ENCODE measurements at places on chromosomes 3 and 15.

DNA sequence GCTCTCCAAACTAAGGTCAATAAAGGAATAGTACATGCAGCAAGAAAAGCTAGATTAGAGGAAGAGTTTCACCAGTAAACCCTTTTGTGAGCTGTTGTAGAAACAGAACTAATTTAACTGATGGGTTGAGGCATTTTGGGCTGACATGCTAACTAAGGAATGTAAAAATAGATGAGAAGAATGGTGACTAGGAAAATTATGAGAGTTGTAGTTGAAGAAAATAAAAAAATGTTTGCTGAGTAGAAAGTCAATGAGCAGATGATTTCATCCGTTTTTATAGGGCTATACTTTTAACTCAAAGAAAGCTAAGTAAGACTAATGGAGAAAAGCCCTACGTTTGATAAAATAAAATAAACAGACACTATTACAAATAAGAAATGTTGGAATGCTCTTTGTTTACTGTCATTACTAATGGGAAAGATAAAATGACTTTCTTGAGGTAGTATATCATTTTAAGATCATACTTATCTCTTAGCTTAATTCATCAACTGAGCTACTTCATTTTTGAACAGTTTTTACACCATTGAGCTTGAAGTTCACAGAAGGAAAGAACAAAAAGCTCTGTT is 209.4 kb upstream of the DPH6 start:
- DNase-seq = no peak

GRCh38 chr3:35908366-35909232 is 269.3 kb downstream of the ARPP21 start:
- peak; percentile 73 for DNase-seq

DNA sequence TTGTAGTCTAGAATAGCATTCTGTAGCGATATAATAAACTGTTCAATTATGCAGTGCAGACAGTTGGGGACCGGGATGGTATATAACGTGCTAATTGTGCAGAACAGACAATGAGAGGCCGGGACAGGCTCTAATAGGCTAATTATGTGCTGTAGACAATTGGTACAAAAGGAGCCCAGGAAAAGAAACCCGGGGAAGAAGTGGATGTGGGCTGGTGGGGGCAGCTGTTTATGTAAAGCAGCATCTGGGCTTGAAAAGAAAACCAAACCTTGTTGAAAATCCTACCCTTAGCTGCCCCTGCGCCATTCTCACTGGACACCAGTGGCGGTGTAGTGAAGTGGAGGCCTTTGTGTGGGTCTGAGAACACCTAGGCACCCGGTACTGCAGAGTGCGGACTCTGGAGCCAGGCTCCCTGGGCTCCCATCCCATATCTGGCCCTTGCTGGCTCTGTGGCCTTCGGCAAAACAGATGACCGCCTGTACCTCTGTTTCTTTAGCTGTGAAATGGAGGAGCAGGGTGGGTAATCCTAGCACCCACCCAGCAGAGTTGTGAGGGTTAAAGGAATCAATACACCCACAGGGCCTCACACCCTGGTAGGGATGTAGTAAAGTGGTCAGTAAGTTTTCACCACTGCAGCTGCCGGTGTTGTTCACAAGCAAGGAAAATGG is 51.5 kb downstream of the CMTM6 start:
- DNase-seq = no peak

- DNase-seq = no peak
Observed at GRCh38 chr15:42157981-42158765, 1.7 kb upstream of the PLA2G4F start.

DNA sequence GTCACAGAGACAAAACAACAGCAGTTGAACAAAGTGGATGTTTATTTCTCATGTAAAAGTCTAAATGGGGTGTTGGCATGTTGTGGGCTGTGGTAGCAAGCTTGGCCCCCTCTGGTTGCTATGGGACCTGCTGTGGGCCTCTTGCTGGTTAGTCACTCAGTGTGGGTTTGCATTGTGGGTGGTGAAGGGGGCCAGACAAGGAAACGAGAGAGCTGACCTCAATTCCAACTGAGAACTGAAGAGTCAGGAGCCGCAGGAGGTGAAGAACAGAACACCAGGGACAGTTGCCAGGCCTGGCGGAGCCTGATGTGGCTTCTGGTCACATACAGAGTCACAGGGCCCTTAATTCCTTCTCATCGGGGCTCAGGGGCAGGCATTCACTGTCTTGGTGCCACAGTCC is 1.9 kb upstream of the ADPGK start:
- DNase-seq = peak; percentile 64

GRCh38 chr3:67685499-67685898 is 31.1 kb upstream of the SUCLG2 start:
- DNase-seq = no peak

DNA sequence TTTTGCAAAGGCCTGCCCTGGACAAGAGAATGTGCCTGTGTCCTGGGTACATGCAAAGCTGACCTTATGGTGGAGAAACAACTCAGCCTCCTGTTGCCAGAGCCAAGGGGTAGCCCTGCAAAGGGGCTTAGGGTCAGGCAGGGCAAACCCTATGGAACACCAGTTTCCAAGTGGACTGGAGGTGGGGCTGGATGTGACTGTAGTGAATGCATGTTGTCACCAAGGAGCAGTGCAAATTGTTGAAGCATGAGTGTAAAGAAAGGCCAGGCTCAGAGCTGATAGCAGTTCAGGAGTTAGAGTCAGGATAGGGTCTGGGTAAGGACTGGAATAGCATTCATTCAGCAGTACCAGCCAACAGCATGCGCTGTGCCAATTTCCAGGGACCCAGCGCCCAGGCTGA is 82.9 kb upstream of the PXYLP1 start:
- DNase-seq = no peak

GRCh38 chr3:188553569-188553968 is 399.6 kb downstream of the LPP start:
- no peak for DNase-seq

- DNase-seq = peak; percentile 26
Observed at GRCh38 chr3:124653797-124654469, 76.3 kb upstream of the UMPS start.

DNA sequence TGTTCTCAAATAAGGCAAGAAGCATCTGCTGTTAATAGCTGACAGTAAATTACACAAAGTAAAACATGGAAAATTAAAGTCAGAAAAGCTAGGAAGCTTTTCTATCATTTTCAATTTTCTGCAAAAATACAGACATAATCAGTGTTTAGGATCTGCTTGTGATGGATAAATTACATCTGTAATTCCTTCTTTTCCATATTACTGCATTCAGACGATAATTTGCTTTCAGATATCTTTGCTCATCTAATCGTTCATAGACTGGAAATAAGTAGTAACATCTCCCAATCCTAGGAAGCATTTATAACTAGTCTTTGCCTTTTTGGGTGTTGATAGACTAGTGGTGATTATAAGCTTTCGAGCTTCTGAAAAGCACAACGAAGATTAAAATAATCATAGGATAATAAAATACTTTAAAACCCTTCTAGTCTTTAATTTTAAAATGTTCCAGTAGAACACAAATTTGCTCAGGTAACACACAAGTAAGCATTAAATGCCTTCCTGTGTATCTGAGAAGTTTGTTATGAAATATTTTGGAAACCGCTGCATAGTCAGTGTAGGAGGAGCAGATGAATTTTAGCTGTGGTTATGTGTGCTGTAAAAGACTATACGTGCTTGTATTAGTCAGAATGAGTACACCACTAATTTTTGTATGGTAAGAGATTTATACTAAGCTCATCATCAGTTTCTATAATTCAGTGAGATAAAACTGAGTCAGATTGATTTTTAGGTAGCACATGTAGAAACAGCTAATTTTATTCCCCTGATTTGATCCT is 41.0 kb downstream of the MBNL1 start:
- no peak for DNase-seq

GRCh38 chr3:22947851-22948250 is 255.3 kb upstream of the UBE2E2 start:
- DNase-seq = no peak

- peak; percentile 36 for DNase-seq
Observed at GRCh38 chr15:64634027-64634426, 141.4 kb downstream of the RBPMS2 start.

DNA sequence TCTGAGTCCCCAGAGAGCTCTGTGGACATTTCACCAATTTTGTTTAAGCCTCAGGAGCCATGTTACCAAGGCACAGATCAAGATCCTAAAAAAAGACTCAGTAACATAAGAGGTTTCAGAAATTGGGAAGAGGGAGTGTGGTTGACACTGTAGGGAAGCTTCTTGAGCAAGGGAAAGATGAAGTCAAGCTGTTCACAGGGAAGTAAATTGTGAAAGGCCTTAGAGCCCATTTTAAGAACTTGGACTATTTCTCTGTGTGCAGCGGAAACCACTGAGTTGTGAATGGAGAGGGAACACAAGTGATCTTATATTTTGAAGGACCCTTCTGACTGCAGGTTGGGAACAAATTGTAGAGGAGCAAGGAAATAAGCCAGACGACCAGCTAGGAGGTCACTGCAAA is 18.7 kb downstream of the BCL2A1 start:
- no peak for DNase-seq

DNA sequence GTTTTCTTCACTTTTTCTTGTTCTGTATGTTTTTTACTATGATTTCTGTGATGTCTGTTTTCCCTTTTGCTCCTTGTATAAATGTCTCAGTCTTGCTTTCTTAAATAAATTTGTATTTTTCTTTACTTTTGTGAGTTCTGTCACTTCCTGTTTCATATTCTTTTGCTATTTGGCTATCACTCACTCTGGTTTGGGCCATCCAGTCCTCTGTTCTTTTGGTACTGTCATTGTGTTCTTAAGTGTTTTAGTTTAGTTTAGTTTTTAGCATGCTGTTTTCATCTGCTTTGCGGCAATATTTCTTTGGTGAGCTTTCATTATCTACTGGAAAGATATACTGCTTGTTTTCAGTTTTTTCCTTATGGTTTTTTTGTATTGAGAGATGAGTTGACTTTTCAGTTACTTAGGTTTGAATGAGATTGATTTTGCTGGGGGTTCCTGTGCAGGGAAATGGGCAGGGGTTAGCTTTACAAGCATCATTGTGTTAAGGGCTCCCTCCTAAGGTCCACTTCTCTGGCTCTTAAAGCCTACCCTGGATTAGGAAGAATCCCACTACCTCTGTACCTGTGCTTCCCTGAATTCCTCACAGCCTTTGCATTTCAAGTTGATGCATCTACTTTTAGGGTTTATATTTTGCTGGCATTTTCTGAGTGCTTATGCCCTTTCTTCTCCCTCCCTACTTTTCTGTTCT is 35.1 kb downstream of the PDCD6IP start:
- DNase-seq = no peak

DNA sequence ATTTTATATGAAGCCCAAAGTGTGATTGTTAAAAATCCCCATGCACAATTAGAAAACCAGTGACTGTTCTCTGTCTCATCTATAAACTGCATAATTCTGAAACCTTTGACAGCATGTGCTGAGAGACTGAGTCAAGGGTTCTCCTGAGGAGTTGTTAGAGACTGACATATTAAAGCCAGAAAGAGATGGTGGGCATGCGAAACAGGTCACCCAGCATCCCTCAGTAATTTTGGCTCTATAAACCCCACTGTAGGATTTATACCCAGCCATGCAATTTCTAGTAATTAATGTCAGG is 3.6 kb downstream of the VGLL3 start:
- DNase-seq = no peak

- no peak for DNase-seq
Observed at GRCh38 chr15:62128916-62129315, 36.2 kb downstream of the C2CD4B start.

- no peak for DNase-seq
Observed at GRCh38 chr3:51734572-51734907, 27.7 kb downstream of the GRM2 start.

DNA sequence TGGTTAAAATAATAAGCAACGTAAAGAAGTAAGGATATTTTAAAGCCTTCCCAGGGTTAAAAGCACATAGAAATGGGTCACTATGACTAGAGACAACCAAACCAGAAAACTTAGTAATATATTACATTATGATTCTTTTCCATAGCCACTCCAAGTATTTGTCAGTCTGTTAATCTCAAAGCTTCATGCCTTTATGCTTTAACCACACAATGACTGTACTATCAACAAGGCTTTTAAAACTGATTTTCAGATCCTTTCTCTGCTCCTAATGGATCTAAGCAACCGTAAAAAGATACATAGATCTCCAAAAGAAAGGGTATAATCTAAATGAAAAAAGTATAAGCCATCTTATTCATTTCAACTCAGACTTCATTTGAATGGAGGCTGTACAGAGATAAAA is 14.4 kb downstream of the SECISBP2L start:
- DNase-seq = no peak

GRCh38 chr3:187802928-187803259 is 57.6 kb upstream of the BCL6 start:
- DNase-seq = no peak

GRCh38 chr3:169573148-169573547 is 90.4 kb downstream of the MECOM start:
- no peak for DNase-seq

GRCh38 chr3:148379763-148380382 is 317.8 kb upstream of the AGTR1 start:
- DNase-seq = no peak

DNA sequence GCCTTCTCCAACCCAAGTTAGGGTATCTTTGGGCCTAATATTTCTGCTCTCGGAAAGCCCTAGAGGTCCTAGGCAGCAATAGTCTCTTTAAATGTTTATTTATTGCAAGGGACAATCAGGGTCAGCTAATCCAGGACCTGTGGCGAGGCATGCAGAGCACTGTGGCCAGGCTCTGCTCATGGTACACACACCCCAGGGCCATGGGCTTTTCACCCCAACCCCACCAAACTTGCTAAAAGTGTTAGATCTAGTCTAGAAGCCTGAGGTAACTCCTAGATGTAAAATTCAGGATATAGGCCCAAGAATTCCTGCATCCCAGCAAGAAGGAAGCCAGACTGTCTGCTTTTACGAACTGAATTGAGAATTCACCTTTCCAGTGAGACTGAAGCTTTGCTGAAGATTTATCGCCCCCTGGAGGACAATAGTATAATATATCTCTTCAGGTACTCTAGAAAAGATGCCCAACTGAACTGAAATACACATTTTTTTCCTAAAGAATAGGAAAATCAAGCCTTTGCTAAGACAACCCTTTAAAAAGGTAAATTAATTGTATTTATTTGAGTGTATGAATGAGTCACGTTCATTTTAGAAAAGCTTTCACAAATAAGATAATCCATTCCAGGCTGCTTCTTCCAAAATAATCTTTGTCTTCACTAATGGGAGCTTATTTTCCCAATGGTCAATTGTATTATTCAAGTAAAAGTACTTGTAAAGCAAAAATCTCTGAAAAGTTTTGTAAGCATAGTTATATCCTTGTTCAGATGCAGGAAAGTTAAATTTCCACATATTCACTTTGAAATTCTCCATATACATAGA is 89.8 kb downstream of the LRRC3B start:
- no peak for DNase-seq

GRCh38 chr3:9863058-9863772 is 16.8 kb downstream of the CIDEC start:
- no peak for DNase-seq
